ENCODE measurements at places on chromosomes 7 and 10.

GRCh38 chr10:7239312-7239985, 171.4 kb downstream of the SFMBT2 start:
- no peak for DNase-seq

DNA sequence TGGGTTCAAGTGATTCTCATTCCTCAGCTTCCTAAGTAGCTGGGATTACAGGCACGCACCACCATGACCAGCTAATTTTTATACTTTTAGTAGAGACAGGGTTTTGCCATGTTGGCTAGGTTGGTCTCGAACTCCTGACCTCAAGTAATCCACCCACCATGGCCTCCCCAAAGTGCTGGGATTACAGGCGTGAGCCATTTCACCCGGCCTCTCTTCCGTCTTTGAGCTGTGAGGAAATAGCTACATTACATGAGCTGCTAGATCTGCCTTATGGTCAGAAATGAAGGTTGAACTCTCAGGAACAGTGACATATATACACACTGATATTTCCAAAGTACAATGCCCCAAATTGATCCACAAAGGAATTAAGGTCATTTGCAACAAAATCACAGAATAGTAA, 2.4 kb downstream of the BLVRA start:
- no peak for DNase-seq

DNA sequence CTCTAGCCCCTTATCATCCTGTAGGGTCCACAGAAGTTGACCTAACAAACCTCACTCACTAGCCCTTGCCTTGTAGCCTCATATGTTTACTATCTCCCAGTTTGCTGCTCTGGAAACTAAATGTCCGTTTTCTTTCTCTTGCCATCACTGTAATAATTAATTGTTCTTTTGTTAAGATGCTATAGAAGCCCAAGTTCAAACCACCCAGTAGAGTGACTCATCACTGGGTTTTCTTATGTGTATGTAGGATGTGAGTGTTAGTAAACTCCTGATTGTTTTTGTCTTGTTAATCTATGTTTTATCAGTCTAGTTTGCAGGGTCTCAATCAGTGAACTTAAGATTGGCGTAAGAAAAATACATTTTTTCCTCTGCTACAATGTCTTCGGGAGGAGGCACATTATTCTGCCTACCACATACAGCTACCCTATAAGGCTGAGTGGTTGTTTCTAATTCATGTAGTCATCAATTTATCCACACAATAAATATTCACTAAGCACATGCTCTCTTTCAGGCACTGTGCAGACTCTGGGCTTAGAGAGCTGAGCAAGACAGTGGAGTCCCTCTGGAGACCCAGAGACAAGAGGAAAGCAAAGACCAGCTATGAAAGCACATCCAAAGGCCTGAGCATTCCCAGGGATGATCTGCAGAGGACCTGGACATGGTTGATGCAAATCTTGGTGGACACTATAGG, 474.1 kb upstream of the AKR1E2 start:
- DNase-seq = no peak

DNA sequence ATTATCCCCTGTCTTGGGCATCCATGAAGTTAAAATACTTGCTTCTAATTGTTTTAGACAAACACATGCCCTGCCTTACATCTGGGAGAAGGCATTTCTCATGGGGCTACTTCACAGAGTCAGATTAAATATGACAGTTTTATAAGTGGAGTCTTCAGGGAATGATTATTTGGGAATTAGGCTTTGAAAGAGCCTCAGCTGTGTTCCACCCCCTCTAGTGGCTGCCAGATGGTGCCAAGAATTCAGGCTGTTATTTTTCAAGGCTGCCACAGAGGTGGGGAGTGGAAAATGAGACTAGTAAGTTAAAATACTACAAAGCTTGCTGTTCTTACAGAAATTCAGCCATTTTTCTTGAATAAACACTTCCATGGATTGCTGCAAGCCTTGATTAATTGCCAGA, 45.8 kb upstream of the DNAH11 start:
- no peak for DNase-seq

DNA sequence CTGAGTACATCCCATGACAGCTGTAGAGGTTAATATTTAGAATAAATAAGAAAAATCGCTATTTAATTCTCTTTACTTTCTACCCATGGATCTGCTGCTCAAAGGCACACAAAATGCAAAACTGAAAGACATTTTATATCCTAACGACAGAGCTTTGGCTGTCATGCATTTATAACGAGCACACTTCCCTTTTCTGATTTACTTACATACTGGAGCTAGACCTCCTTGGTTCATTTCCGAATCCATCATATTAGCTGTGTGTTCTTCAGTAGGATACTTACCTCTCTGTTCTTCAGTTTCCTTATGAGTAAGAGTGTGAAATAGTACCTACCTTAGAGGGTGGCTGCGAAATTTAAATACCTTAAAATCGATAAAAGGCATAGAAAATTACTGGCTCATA, 10.9 kb downstream of the CALCR start:
- no peak for DNase-seq

DNA sequence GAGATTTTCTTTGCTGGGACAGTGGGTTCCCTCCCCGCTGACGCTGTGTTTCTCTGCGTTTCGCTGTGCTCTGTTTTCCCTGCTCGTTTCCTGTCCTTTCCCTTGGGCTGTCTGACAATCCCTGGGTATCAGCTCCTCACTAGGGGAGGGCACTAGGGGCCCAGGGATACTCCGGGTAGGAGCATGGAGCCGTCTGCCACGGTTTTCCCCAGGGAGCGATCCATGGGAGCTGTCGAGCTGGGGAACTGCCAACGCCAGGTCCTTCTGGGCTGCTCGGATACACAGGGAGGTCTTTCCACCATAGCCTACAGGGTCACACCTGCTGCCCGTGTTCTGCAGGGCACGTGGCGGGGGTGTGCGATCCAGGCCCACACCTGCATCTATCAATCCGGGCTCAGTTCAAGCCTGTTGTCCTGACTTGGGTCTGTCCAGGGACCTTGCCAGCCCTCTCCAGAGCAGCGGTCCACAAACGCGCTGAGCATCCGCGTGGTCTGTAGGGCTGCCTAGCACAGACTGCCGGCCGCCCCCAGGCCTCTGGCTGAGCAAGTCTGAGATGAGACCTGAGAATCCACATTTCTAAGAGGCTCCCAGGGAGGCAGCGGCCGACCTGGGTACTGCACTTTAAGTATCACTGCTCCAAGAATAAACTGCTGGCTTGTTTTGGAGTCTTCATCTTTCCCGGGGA, 263.1 kb downstream of the ELFN1 start:
- DNase-seq = no peak
